ENCODE measurements at places on chromosomes 5 and 9. TPM values are rescaled to one million over a fixed set of nuclear protein-coding genes. Genes with fewer than 3 reads are reported as not detected.
A peak's percentile ranks its signal among the peaks of the same experiment; 100 is the strongest.

GRCh38 chr5:6803981-6804550 lies 90.8 kb downstream of the TENT4A start:
- ATAC-seq, result no peak

- no peak for ATAC-seq
These were observed 41.1 kb downstream of the LURAP1L start for GRCh38 chr9:12815888-12816287.

- peak; percentile 62 for ATAC-seq
These were observed 19.4 kb downstream of the DCP2 start for GRCh38 chr5:112995764-112996618.

The BSPRY gene
- not detected for total RNA-seq
